SK-N-SH (cell line): ENCODE measurements at places on chromosomes 6 and 20.

- no peaks in the 10 kb centered on the region for H3K27me3 ChIP-seq
- H3K27ac ChIP-seq, result no peak overlapping the region; the same call in 1 of the 2 replicates
- H3K4me3 ChIP-seq, result no peak overlapping the region
- peaks cover 23% of the 10 kb centered on the region; the same call in 1 of the 2 replicates for H3K36me3 ChIP-seq
- peaks cover 24% of the 10 kb centered on the region; the same call in 1 of the 2 replicates for H3K4me1 ChIP-seq
These were observed 24.8 kb downstream of the EPB41L1 start for GRCh38 chr20:36179170-36179945.

GRCh38 chr6:107692351-107692750 is 131.8 kb downstream of the SCML4 start:
- H3K27me3 ChIP-seq, result no peaks in the 10 kb centered on the region
- no peak overlapping the region for H3K27ac ChIP-seq
- H3K36me3 ChIP-seq, result no peaks in the 10 kb centered on the region
- H3K4me3 ChIP-seq, result no peak overlapping the region
- no peak for DNase-seq

DNA sequence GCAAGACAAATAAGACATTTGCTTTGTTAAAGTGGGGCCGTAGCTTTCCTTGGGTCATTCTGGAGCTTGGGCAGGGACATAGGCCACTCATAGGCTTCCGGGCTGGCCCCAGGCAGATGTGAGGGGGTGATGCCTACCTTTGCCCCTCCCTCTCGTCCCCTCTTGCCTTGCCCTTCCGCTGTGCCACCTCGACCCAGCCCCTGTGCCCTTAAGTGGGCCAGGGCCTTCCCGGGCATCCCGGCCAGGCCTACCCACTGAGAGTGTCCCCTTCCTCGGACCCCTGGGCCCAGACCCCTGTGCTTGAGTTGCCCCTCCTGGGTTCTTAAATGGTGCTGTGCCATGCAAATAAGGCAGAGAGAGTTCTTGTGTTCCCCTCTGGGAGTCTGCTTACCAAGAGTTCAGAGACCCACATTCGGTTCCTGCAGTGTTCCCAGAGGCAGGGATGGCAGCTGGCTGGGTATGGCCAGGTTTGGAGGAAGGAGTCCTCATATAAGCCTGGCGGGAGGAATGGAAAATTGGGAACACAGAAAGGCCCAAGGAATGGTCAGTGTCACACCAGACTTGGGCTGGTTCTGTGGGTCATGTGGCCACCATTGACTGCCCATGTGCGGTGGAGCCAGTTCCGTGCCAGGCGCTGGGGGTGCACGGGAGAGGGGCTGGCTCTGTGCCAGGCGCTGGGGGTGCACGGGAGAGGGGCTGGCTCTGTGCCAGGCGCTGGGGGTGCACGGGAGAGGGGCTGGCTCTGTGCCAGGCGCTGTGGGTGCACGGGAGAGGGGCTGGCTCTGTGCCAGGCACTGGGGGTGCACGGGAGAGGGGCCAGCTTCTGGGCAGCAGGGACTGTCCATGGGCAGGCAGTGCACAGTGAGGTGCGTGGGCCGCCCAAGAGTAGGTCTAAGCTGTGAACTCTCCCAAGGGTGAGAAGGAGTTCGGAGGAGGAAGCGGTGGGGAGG is 173.5 kb upstream of the SNX9 start:
- no peak overlapping the region; the same call in 1 of the 2 replicates for H3K4me3 ChIP-seq
- H3K27ac ChIP-seq, result no peak overlapping the region
- peak; percentile 79 for DNase-seq
- H3K27me3 ChIP-seq, result no peaks in the 10 kb centered on the region

GRCh38 chr20:62337558-62338293 is 29.4 kb downstream of the LAMA5 start:
- no peaks in the 10 kb centered on the region for H3K27me3 ChIP-seq
- no peak overlapping the region for H3K27ac ChIP-seq
- H3K36me3 ChIP-seq, result peaks cover 12% of the 10 kb centered on the region
- no peaks in the 10 kb centered on the region for H3K4me1 ChIP-seq
- no peak for DNase-seq

DNA sequence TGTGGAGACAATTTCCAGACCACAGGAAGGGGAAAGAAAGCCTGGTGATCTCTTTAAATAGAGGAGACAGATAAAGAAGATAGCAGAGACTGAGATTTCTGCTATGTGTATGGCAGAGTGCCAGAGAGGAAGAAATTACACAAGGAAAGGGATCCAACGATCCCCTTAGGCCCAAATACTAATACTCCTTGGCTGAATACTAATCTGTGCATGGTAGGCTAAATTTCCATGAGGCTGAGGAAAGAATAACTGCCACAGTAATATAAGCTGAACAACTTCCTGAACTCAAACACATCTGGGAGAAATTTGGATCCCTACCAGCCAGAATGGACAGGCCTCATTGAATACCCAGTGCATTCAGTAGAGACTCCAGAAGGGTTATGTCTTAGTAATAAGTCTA is 83.3 kb upstream of the TNFAIP3 start:
- H3K36me3 ChIP-seq, result no peaks in the 10 kb centered on the region
- no peak overlapping the region for H3K4me3 ChIP-seq
- H3K27ac ChIP-seq, result no peak overlapping the region
- no peaks in the 10 kb centered on the region; the same call in 1 of the 2 replicates for H3K27me3 ChIP-seq
- H3K4me1 ChIP-seq, result no peaks in the 10 kb centered on the region

DNA sequence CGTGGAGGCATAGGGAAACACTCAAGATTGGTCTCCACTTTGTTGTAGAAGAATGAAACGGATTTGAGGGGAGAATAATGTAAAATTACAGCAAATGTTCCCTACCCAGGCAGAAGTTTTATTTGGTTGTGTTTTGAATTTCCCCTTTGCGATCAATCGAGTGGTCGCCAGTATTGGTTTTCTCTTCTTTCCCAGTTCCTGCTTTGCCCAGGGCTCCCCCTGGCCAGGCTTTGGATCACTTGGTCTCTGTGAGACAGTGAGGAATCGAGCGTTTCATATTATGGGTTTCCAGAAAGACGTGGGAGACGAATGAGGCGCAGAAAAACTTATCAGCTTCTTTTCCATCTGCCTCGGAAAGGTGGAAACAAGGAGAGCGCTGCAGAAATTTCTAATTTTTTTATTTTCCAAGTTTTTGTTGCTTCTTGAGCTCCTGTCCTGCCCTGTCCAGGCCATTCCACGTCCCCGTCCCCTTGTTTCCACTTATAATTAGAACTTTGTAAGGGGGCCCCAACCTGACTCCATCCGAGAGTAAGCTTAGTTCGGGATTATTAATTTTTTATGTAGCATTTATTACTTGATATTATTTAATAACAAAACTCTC is 7.5 kb upstream of the TBX18 start:
- H3K27ac ChIP-seq, result no peak overlapping the region
- no peaks in the 10 kb centered on the region for H3K36me3 ChIP-seq
- peaks cover 7% of the 10 kb centered on the region; the same call in 1 of the 2 replicates for H3K4me1 ChIP-seq
- DNase-seq, result no peak
- H3K27me3 ChIP-seq, result peaks cover 89% of the 10 kb centered on the region

- no peak overlapping the region for H3K4me3 ChIP-seq
- DNase-seq, result no peak
- H3K36me3 ChIP-seq, result no peaks in the 10 kb centered on the region
- no peaks in the 10 kb centered on the region for H3K4me1 ChIP-seq
- H3K27me3 ChIP-seq, result no peaks in the 10 kb centered on the region; the same call in 1 of the 2 replicates
- no peak overlapping the region for H3K27ac ChIP-seq
These were observed 13.1 kb downstream of the PKIB start for GRCh38 chr6:122623279-122623678.

DNA sequence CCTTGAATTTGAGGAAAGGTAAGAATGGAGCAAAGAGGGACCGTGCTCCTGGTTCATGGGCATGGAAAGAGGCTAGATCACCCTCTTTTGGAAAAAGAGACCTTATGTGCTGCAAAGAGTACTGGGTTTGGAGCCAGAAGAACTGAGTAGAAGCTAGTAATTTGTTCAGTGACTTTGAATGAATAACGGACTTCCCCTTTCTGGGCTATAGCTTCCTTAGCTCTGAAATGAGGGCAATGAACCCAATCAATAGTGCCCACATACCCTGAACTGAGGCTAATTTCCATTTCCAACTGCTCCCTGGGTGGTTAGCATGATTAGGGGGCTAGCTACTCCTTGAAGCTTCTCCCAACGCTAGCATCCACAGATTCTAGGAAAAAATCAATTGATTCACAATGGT is 121.4 kb downstream of the UNC5CL start:
- H3K27me3 ChIP-seq, result no peaks in the 10 kb centered on the region
- H3K4me3 ChIP-seq, result no peak overlapping the region
- DNase-seq, result no peak
- no peaks in the 10 kb centered on the region for H3K4me1 ChIP-seq
- no peaks in the 10 kb centered on the region for H3K36me3 ChIP-seq

DNA sequence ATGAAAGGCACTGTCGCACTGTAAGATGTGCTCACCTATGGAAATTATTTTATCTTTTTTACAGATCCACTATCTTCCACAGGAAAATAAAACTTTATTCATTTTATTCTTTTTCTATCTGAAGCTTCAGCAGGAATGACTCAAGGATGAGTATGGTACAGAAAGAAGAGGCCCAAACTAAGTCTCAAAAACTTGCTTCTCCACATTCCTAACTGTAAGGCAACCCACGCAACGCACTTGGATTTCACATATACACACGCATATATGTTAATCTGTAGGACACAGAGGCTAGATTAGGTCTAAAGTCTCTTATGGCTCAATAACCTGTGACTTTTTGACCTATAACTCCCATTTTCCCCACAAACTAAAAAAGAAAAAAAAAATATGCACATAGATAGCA is 81.9 kb downstream of the RALGAPA2 start:
- no peaks in the 10 kb centered on the region for H3K27me3 ChIP-seq
- peaks cover 7% of the 10 kb centered on the region; the same call in 1 of the 2 replicates for H3K36me3 ChIP-seq
- H3K27ac ChIP-seq, result no peak overlapping the region
- no peaks in the 10 kb centered on the region for H3K4me1 ChIP-seq
- no peak overlapping the region for H3K4me3 ChIP-seq
- DNase-seq, result no peak

GRCh38 chr6:27795697-27796494 is 116.3 kb downstream of the OR2B2 start:
- no peaks in the 10 kb centered on the region for H3K27me3 ChIP-seq
- peak; percentile 53 for DNase-seq
- H3K4me3 ChIP-seq, result no peak overlapping the region; the same call in 1 of the 2 replicates
- peak overlapping the region; percentile 28; the same call in 1 of the 2 replicates for H3K27ac ChIP-seq
- H3K36me3 ChIP-seq, result no peaks in the 10 kb centered on the region

- H3K4me3 ChIP-seq, result no peak overlapping the region
- DNase-seq, result no peak
- no peaks in the 10 kb centered on the region for H3K36me3 ChIP-seq
- no peaks in the 10 kb centered on the region for H3K4me1 ChIP-seq
- no peaks in the 10 kb centered on the region for H3K27me3 ChIP-seq
- H3K27ac ChIP-seq, result no peak overlapping the region
These were observed 21.1 kb downstream of the FOXC1 start for GRCh38 chr6:1630771-1631217.

GRCh38 chr6:12482386-12483375 is 192.5 kb downstream of the EDN1 start:
- no peak overlapping the region; the same call in 1 of the 2 replicates for H3K4me3 ChIP-seq
- H3K4me1 ChIP-seq, result peaks cover 9% of the 10 kb centered on the region; the same call in 1 of the 2 replicates
- H3K27me3 ChIP-seq, result no peaks in the 10 kb centered on the region
- DNase-seq, result no peak

DNA sequence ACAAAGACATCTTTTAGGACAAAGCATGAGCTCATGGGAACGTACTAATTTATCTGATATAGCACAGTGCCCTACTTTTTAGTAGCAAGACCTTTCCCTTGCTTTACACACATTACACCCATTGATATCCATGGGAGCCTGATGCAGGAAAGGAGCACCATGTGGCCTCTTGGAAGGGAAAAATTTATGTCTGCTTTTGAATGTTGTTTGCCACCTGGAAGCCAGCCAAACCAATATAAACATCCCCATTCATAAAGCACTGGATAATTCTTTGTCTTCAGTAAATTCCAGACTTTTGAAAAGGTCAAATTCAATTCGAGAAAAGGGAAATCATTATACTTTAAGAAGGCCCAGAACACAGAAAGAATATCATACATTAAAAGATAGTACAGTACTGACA is 152.3 kb upstream of the BEND6 start:
- peaks cover 11% of the 10 kb centered on the region for H3K4me1 ChIP-seq
- peak overlapping the region; percentile 71 for H3K27ac ChIP-seq
- H3K4me3 ChIP-seq, result no peak overlapping the region
- DNase-seq, result no peak
- no peaks in the 10 kb centered on the region for H3K27me3 ChIP-seq

DNA sequence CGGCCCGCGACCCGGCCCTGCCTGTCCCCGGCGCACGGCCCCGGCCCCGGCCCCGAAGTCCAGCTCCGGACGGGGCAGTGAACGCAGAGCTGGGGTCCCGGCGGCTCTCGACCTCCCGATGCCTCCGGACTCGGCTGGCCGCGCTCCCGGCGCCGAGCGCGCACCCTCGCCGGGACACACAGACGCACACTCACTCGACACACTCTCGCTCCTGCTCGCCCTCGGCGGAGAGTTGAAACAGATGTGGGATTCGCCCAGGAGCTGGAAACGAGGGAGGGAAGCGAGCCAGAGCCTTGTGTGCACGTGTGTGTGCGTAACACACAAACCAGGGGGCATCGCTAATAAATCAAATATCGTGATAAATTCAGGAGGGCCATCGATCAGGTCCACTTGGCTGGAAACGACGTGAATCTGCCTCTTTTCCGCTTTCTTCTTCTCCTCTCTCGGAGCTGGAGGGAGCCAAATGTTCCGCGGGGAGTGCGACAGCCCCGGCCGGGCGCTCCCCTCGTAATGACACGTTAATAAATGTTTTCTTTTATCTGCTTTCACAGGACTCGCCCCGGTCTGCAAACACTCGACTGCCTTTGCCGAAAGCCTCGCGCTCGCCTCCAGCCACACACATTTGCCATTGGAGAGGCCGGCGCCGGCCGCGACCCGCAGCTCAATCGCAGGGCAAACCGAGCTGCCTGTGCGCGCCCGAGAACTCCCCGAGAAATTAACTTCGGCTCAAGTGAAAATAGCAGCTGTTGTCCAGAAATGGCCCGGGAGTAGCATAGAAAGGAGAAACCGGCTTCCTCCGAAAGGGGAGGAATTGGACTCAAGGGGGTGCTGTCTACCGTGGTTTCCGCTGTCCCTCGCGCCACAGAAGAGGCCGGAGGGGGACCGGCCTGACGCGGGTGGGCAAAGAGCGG is 828 bp upstream of the SULF2 start:
- H3K27ac ChIP-seq, result no peak overlapping the region
- peaks cover 14% of the 10 kb centered on the region; the same call in 1 of the 2 replicates for H3K27me3 ChIP-seq
- H3K4me3 ChIP-seq, result peak overlapping the region; percentile 63
- H3K36me3 ChIP-seq, result no peaks in the 10 kb centered on the region
- no peaks in the 10 kb centered on the region for H3K4me1 ChIP-seq
- DNase-seq, result peak; percentile 86
